Neuronal stem cell (in vitro differentiated cells): ENCODE measurements at places on chromosomes 11 and 22.

DNA sequence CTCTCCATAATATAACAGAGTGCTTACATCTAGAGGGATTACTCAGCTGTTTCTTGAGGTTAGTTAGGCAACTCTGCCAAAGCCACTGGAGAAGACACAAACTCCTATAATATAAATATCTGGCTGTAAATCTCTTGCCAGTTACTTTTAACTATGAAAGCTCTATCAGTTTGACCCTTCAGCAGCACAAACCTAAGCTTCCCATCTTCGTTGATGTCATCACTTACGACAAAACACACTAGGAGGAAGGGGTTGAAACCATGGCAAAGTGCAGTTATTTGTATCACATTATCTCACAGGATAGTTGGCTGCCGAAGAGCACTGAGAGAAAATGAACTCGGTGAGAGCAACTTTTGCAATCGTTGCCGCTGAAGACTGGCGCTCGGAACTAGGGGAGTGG, 922.1 kb downstream of the OPCML start:
- no peak for DNase-seq

- no peak for DNase-seq
Measured at GRCh38 chr11:26993965-26994457, at the start of gene FIBIN. FIBIN (plus strand) TSS chr11:26994112; CDS start chr11:26994527, 415 bp downstream.

- DNase-seq = no peak
Measured at GRCh38 chr11:85755285-85755684, 55.7 kb downstream of the SYTL2 start.

DNA sequence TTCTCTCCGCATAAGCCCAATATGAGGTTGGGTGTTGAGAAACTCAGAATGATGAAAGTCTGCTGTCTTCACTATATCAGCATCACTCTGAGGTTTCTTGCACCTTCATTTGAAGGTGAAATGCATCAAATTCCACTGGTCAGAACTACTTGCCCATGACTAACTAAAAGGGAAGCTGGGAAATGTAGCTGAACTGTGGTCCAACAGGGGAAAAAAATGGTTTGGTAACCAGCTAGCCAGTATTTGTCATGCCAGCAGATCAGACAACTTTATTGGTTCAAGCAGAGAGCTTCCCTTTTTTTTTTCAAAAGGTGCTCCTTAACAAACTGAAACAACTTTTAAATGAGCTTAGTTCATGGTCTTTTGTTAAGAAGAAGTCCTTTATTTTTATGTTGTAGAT, 14.2 kb upstream of the PIK3C2A start:
- DNase-seq = no peak

- DNase-seq = no peak
Measured at GRCh38 chr11:18144243-18144642, 11.9 kb downstream of the MRGPRX3 start.

DNA sequence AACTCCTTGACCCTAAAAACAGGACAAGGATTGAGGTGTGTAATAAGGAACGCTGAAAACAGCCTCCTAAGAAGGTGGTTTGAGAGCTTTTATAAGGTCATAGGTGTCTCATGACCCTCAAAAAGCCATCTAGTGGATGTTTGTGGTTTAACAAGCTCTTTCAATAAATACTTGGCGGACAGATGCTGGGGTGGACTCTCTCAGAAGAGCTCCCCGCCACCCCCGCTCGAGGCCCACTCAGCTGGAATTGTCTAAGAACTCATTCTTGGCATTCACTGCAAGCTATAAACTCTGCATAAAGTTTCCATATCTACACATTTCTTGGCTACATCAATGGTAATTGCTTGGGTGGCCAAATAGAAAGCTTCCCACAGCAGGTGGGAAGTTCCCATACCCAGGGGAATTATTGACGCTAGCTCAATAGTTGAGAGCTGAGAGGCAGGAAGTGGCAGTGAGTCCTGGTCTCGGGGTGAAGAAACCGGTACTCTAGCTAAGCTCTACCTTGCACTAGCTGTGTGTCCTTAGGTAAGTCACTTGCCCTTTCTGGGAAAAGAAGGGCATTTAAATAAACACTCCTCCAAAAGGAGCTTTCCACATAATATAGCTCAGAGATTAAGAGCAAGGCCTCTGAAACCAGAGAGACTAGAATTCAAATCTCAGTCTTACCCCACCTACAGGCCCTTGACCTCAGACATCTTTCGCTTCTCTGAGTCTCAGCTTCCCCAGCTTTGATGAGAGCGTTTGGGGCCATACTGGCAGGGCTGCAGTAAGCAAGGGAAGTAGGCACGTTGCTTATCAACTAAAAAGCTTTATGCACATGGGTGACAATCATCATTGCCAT, 6.4 kb downstream of the MS4A15 start:
- DNase-seq = no peak

GRCh38 chr11:134524201-134524600, 112.2 kb upstream of the B3GAT1 start:
- no peak for DNase-seq

DNA sequence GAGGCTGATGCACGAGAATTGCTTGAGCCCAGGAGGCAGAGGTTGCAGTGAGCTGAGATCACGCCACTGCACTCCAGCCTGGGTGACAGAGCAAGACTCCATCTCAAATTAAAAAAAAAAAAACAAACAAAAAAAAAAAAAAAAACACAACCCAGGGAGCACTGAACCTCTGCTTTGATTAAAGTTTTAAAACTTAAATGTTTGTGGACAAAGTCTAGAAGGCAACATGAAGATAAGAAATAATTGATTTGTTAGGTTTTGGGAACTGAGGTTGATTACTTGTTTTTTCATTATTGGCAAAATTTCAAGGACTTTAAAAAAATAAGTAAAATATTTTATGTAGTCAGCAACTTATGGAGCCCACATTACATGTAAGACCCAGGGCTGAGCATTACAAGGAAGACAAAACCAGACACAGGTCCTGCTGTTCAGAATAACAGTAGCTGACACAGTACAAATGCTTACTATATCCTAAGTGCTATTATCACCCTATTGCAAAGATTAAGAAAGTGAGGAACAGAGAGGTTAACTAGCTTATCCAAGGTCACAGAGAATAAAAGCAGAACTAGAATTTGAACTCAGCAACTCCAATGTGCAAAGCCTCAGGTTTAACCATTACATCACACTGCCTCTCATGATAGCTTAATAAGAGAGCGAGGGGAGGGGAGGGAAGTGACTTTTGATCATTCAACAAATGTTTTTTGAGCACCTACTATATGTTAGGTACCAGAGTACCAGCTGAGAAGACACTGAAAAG, 2.3 kb upstream of the CRY2 start:
- no peak for DNase-seq

DNA sequence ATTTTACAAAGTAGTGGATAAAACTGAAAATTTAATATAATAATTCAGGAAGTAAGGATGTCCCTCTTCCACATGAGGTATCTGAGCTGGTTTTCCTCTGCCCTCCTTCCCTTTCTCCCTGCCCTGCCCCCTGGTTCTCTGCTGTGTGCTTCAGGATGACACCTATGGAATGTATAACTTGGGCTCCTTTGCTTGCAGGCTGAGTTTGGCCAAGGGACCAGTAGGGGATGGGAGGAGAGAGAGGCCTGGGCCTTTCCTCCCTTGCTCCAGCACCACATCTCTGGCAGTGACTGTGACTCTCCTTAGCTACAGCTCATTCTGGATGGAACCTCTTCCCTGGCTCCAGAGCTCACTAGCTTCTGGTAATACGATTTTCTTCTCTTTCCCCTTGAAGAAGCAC, 10.1 kb downstream of the IRAG1 start:
- DNase-seq = no peak

DNA sequence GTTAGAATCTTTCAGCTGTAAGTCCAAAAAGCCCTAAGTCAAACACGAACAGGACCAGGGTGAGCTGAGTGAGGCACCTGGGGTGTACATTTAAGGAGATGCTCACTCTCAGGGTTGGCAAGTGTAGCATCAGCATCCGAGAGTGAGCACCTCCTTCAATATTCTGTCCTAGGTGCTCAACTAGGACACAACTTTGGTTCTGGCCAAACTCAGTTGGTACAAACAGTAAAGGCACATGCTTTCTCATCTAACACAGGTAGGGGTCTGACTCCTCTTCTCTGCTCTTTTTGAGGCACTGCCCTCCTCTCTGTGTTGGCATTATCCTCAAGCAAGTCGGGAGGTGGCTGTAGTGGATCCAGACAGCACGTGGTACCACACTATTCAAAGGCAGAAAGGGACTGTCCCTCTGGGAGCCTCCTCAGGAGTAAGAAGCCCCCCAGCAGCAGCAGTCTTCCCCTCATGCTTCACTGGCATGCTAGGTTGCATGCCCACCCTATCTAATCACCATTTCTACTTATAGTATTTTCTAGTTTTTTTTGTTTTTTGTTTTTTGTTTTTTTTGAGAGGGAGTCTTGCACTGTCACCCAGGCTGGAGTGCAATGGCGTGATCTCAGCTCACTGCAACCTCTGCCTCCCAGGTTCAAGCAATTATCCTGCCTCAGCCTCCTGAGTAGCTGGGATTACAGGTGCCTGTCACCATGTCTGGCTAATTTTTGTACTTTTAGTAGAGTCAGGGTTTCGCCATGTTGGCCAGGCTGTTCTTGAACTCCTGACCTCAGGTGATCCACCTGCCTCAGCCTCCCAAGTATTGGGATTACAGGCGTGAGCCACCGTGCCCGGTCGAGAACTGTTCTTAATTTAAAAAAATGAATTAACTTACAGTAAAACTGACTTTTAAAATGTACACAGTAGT, 14.7 kb upstream of the MAPK1 start:
- DNase-seq = no peak

DNA sequence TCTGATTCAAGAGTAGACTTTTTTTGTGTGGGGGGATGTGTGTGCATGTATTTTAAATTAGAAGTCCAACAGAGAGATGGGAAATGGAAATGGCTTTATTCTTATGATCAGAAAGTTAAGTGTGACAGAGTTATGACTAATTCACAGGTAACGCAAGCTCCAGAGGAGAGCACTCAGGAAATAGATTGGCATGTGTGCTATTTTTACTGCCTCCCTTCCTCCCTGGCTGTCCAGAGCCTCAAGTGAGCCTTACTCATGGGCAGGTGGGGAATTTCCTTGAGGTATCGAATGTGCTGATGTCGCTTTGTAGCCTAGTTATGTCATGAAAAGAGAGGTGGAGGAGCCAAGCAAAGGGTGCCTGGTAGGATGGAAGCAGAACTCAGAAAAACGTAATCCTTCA, 70.3 kb upstream of the BDNF start:
- no peak for DNase-seq

- DNase-seq = no peak
Measured at GRCh38 chr22:49964136-49965090, 3.8 kb downstream of the PIM3 start.

GRCh38 chr22:17779286-17780115, 5.2 kb upstream of the BID start:
- no peak for DNase-seq

GRCh38 chr22:26753125-26753862, 95.9 kb downstream of the MIAT start:
- no peak for DNase-seq

GRCh38 chr11:79413268-79413667, 27.6 kb downstream of the TENM4 start:
- DNase-seq = peak; percentile 15

- DNase-seq = no peak
Measured at GRCh38 chr11:106681435-106681834, 336.8 kb downstream of the GUCY1A2 start.

DNA sequence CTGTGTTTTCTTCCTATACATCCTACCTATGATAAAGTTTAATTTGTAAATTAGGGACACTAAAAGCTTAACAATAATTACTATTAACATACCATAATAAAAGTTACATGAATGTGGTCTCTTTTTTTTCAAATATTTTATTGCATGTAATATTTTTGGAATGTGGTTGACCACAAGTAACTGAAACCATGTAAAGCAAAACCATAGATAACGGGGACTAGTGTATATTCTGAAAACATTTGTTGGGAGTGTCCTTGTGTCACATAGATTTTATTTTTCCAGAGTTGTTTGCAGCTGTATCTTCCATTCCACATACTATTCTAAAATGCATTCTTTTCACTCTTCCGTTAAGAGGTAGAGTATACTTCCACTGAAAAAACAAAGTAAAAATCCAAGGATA, 200.4 kb downstream of the KIF18A start:
- DNase-seq = no peak

DNA sequence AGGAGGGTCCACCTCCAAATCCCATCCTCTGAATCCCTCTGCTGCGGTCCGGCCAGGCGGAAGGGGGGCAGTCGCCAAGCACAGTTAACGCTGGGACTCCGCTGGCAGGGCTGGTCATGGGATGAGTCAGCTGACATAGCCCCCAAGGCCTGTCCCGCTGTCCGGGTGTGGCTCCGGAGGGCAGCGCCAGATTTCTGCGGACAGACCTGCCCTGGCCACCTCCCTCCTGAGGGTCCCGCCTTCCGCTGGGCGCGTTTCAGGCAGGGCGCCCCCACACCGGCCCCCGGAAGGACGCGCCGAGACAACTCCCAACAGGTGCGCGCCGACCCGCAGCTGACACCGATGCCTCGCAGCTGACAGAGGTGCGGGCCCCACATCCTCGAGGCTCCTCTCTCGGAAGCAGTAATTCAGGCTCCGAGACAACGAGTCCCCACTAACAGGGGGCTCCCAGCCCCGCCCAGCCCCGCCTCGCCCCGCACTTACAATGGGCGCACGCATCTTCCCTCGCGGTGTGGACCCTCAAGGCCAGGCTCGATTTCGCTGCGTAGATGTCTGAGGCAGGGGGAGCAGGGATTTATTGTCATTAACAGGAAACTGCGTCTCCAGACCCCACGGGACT, 607 bp downstream of the PLAAT3 start:
- no peak for DNase-seq

- no peak for DNase-seq
Measured at GRCh38 chr11:31722754-31723153, 88.4 kb downstream of the PAX6 start.

GRCh38 chr11:58058276-58059006, 27.7 kb downstream of the OR6Q1 start:
- no peak for DNase-seq

DNA sequence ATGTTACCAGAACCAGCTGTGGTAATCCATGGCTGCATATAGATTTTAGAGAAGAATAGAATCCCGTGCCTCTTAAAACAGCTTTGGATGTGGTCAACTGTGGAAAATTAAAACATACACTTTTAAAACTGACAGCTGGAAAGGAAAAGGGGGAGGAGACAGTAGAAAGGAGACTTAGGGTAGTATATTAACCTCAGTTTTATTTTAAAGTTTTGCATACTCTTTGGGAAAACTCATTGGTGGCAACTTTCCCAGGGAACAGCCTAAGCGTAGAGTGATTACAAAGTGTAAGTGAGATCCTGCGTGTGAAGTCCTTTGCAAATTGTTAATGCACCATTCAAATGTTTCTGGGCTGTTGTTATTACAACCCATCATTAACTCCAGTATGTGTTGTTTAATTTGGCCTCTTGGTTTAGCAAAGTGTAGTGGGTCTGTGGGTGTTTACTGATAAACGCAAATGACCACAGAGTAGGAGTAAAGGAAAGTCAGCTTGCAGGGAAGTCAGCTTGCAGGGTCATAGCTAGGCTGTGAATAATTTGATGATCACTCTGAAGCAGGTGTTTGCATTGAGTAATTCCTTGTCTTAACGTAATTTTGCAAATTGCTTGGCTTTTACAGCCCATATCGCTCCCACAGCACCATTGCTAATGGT, 88.0 kb upstream of the DBX1 start:
- DNase-seq = no peak

- no peak for DNase-seq
Measured at GRCh38 chr11:14418801-14419417, 59.9 kb upstream of the RRAS2 start.

- no peak for DNase-seq
Measured at GRCh38 chr22:41147722-41148121, 55.3 kb downstream of the EP300 start.

GRCh38 chr11:99277281-99277680, 256.5 kb downstream of the CNTN5 start:
- peak; percentile 12 for DNase-seq

- no peak for DNase-seq
Measured at GRCh38 chr11:111632516-111633220, 30.4 kb downstream of the SIK2 start.
